NCI-H1417 treated with DMSO at 0.1 percent for 48 hours (cell line): ENCODE measurements at places on chromosomes 11 and 22.

DNA sequence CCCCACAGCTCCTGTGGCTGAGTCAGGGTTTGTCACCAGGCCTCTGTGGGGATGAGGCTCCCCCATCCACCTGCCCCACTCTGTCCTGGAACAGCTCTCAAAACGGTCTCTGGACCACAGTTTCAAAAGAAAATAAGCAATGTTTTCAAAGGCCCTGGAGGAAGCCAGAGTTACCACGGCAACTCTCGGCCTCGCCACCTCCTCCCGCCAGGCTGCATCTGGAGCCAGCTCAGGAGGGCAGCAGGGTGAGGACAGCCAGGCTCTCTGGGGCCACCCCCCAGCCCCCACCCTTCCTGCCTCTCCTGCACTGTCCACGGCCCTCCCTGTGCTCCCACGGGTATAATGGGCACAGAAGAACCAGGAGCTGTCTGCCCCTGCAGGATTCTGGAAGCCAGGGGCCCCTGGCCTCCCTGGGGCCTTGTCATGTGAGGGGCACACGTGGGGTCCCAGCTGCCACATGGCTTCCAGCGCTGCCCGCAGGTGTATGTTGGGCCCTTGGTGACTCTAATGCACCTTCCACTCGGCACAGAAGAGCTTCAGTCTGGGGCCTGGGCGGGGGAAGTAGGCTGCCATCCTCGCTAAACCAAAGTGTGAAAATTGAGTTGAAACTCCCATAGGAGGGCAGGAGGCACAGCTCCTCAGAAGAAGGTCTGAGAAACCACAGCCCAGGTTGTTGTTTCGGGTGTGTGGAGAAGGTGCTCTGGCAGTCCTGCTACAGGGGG lies 10.3 kb downstream of the CD81 start:
- no peak for DNase-seq

- no peak for DNase-seq
Observed at GRCh38 chr11:112972399-112973145, 11.4 kb downstream of the NCAM1 start.

GRCh38 chr22:50686794-50687193 lies 14.2 kb downstream of the SHANK3 start:
- no peak for DNase-seq

GRCh38 chr11:65224930-65225278 lies 36.9 kb upstream of the POLA2 start:
- DNase-seq = no peak

DNA sequence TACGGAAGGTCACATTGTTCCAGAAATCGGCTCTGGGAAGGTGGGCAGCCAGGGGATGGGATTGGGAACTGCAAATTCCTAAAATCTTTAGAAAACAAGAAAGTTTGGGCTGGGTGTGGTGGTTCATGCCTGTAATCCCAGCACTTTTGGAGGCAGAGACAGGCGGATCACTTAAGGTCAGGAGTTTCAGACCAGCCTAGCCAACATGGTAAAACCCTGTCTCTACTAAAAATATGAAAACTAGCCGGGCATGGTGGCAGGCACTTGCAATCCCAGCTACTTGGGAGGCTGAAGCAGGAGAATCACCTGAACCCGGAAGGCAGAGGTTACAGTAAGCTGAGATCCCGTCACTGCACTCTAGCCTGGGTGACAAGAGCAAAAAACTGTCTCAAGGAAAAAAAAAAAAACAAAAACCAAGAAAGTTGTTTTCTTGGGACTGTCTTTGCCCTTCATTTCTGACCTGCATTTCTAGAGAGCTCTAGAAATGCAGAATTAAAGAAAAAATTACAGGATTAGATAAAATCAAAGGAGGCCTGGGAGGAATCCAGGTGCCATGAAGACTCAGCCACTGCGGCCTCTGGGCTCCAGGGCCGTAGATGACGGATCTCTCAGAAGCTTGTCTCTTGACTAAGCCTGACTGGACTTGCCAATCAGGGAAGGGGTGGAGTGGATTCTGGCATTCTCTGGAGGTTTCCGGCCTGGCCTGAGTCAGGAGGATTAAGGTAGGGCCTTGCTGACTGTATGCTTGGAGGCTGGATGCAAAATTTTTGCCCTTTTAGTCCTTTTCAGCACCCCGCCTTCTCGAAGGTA lies 5.3 kb upstream of the MALAT1 start:
- DNase-seq = no peak

- DNase-seq = no peak
Observed at GRCh38 chr22:28179392-28179791, 260.3 kb upstream of the PITPNB start.

DNA sequence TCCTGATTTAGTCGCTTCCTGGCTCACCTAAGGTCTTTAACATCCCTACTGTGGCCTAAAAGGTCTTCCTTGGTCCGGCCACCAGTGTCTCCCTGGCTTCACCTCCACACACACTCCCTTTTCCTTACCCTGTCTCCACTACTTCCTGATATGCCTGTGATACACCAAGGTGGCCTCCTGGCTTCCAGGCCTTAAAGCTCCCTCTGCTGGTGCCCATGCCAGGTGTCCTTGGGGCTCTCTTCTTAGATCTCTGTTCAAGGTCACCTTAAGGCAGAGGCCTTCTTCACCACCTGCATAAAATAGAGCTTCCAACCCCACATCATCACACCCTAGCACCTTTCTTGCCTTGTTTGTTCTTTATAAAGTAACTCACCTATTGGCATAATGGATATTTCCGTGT lies 787.7 kb downstream of the NTM start:
- no peak for DNase-seq

DNA sequence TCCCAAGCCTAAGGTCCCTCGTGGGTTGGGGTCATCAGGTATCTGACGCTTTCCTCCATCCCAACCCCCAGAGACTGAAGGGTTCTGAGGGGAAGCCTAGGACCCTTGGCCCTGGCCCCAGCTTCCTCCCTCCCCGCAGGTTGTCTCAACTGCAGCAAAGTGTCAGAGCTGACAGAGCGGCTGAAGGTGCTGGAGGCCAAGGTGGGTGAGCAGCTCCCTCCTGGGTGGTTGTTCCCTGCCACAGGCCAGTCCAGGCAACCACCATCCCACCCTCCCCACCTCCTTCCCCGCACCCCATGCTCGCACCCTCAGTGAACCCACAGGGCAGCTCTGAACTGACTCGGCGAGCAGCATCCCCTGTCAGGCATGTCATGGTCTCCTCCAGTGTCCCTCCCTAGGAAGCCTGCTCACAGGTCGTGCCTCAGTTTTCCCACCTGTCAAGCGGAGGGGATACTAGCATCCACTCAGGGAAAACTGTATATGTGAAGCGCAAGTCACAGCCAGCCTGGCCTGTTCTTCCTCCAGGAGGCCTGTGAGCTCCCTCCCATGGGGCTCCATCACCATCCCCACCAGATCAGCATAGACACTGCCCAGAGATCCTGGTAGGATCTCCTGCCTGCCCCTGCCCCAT lies 20.8 kb downstream of the EMID1 start:
- DNase-seq = no peak

- DNase-seq = no peak
Observed at GRCh38 chr11:88041679-88042078, 133.6 kb downstream of the RAB38 start.

- no peak for DNase-seq
Observed at GRCh38 chr22:29308791-29309262, 2.4 kb downstream of the GAS2L1 start.

DNA sequence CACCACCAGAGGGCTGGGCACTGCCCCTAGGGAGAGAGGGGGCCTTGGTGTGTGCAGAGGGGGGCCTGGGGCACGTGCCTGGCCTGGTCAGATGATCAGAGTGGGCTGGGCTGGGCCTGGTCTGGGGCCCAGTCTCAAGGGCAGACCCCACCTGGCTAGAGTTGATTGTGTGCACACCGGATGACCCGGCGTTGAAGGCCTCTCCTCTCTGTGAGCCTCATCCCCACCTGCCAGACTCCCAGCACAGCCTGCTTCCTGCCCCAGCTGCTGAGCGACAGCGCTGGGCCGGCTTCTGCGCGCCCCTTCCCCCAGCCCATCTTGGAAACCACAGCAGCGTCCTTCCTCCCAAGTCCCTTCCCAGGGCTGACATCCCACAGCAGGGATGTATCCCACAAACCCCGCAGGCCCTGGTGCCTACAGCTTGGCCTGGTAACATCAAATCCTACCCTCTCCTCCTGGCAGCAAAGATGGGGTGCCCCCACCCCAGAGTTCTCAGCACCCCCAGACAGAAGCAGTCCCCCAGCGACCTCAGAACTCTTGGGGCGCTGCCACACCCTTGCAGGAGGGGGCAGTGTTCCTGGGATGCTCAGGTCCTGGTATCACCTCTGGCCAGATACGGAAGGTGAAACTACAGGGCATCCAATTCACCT lies 11.0 kb upstream of the TSSC4 start:
- no peak for DNase-seq

DNA sequence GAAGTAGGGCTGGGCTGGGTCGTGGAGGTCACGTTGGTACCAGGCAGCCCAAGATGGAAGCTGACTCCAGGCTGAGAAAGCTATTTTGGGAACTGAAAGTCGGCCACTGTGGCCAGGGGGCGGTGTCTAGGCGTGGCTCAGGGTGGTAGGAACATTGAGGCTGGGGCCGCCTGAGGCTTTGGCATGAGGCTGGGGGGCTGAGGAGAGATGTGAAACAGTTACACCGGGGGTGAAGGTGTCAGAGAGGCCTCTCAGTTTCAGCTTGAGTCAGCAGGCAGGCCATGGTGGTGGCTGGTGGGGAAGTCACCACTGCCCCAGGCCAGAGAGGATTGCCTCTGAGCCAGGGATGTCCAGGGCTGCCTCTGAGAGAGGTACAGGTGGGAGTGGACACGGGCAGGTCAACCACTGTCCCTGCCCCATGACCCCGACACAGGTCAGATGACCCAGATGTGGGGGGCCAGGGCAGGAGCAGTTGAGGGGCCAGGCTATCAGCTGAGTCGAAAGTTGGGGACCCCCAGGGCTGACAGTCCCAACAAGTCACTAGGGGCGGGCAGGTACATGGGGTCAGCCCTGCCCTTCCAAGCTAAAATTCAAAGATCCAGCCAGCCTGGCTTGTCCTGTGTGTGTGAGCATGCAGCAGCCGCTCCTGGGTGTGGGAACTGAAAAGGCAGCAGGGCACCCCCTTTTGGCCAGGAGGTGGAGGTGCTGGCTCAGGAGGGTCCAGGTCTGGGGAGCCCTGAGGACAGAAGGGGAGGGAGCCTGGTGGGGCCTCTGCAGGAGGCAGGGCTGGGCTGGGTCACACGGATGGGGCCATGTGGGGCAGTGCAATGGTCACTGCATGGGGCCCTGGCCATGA lies 7.2 kb downstream of the KCNK7 start:
- no peak for DNase-seq

DNA sequence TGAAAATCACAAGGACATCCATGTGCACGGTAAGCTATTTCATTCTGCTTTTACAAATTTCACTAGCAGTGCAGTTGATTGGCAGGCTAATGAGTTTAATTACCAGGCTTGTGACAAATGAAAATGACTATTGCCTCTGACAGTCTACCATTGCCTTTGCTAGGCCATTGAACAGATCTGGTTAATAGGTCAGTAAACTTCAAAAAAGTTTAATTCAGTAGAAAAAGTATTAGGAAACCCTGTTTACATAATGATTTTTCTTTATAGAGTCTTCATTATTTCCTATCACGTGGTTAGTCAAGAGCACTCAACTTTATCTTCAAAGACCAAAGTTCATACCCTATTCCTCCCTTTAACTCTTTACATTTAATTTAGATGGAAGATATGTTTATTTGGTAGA lies 77.0 kb downstream of the PRMT3 start:
- DNase-seq = no peak

GRCh38 chr11:64848826-64849597 lies 4.6 kb upstream of the CDC42BPG start:
- no peak for DNase-seq

- no peak for DNase-seq
Observed at GRCh38 chr11:86152006-86152862, 83.3 kb upstream of the PICALM start.

DNA sequence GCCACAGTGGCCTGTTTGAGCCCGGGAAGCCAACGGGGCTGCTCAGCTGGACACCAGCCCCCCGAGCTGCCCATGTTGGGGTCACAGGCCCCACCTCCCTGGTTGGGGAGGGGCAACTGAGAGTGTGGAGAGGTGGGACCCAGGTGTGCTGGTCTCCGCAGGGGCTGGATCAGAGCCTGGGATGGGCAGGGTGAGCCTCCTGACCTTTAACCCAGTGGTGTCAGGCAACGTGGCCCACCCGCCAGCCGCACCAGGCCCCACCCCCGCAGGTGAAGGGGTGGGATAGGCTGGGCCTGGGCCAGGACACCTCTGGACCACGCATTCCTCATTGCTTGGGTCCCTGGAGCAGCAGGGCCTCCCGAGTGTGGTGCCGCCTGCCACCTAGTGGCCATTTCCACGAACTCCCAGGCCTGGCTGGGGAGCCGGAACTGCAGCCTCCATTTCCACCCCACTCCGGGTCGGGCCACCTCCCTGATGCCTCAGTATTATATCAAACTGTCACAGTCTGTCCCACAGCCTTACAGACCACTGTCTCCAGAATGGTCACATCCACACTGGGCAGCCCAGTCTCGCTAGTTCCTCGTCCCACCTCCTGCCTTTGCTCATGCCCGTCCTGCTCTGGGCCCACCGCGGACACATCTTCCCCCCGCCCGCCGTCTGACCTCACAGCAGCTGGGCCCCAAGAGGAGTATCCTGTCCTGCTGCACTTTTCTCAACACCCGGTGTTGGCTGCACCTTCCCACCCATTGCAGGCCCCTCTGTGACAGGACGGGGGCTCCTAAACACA lies 13.3 kb upstream of the PPP6R3 start:
- DNase-seq = no peak

- DNase-seq = no peak
Observed at GRCh38 chr11:1826552-1827094, 8.2 kb upstream of the SYT8 start.

- no peak for DNase-seq
Observed at GRCh38 chr11:72352859-72353551, 81.3 kb downstream of the CLPB start.

DNA sequence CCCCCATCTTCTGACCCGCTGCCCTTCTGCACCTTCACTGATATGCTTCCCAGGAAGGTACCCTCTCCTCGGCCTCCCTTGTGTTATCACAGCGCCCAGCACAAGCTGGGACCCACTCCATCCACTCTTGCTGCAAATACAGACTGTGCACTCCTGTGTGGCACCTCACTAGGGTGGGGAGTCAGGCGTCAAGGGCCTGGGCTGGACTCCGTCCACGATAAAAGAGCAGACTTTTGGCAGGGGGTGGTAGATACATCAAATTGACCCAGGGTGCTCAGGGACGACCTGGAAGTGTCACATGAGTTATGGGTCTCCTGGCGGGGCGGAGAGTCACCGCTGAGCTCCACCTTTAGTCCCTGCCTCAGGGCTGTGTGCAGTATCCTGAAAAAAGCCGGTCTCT lies 908 bp downstream of the TRPM5 start:
- no peak for DNase-seq
